ENCODE measurements at places on chromosomes 5 and 9.

GRCh38 chr9:134915046-134915985 lies 2.4 kb downstream of the FCN1 start:
- DNase-seq, result no peak

DNA sequence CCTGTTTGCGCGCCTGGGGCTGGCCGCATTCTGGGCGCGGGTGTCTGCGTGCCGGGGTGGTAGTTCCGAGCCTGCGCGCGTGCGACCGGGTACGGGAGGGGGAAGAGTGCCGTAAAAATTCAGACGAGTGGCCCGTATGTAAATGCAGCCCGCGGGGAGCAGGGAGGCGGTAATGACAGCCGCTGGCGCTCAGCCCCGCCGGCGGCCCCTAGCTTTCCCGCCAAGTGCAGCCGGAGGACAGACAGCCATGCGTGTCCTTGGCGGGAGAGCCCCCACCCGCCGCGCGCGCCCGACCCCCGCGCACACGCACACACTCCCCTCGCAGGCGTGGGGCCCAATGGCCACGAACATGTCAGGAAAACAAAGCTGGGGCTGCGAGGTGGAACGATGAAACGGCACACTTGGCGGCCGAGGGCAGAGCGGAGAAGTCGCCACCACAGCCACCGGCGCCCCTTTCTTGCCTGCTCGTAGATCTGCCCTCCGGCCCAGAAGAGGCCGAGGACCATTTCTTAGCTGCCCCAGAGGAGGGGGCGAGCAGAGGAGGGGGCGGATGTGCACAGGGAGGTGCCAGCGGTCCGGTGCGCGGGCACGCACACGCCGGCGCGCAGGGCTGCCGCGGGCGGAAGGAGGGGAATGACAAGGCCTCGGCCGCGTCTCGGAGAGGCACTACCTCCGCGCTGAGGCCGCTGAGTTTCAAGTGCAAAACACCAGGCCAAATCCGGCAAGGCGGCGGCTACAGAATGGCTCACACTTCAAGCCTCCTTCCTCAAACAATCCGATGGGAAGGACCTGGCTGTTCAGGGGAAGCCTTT lies 208.4 kb downstream of the MEF2C start:
- DNase-seq, result no peak

GRCh38 chr5:1510631-1511030 lies 13.1 kb downstream of the LPCAT1 start:
- DNase-seq, result peak; percentile 58

DNA sequence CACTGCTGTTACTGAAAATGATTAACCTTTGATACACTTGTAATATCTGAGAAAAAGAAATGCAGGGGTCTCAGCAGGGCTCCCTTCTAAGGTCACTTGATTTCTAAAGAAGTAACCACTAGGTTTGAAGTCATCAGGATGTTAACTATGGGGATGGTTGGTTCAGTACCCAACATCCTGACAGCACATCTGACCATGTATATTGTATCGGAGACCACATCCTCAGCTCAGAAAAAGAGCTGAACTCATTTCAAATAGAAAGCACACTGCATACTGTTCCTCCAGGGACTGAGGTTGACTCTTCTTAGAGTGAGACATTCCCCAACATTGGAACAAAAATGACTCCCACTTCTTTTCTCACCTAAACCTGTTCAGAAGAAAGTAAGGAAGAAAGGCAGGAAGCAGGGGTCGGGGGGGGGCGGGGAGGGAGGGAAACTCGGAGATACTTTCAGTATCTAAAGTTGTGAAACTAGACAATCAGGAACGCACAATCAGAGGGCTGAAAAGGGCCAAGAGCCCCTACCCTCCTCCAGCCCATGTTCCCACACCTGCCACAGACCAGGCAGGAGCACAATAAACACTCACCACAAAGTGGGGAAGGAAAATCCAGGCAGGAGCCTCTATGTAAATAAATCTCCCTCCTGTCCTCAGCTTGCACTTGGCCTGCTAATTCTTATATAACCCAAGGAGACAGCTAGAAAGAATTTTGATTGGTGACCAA lies 730 bp upstream of the GZMA start:
- no peak for DNase-seq

DNA sequence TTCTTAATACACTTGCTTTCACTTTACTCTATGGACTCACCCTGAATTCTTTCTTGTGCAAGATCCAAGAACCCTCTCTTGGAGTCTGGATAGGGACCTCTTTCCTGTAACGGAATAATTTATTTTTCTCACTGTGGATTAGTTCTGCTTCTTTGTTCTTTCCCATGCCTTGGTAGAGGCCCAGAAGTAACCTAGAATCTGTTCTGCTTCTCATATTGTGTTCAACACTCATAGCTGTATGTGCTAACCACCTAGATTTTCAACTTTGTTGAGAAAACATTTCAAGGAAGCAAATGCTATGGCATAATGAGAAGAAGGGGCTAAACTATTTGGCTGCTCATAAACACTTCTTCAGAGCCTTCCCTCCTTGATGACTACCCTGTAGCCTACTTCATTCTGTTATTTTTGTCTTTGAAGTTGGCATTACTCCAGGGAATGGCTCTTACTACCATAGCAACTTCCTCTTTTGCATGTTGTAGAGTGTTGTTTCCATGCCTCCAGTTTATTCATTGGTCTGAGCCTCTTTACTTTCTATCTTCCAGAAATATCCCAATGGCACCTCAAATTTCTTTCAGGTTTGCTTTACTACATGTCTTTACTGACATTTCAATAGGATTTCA lies 74.3 kb downstream of the KIAA0825 start:
- no peak for DNase-seq

DNA sequence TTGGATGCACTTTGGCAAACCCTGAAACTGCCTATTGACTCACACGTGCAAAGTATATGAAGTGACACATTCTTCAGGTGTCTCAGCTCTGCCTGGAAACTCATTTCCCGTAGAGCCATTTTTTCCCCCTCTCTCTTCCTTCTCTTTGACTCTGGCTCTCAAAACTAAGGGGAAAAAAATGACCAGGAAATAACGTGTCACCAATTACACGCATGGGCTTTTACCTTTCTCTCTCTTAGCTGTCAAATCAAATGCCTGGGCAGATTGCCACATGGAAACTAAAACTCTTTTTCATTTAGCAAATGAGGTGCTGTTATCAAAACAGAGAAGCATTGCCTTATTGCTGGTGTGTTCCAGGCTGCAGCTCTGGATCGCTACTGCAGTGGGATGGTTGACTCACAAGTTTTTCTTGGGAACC lies 18.3 kb upstream of the IFNK start:
- DNase-seq, result no peak

DNA sequence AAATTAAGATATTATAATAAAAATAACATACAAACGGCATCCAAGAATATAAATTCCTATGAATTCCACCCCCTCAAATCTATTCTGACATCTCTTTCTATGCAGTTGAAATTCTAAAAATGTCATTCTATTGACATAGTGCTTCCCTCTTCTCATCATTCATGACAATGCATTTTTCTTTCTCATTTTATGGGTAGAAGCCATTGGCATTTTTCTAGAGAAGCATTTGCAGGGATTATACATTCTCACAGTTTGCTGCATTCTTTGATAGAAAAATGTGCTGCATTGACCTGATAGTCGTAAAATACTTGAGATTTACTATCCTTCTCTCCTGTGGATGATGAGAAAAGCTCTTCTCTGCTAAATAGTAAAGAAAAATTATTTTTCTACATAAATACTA lies 760.9 kb upstream of the ACO1 start:
- no peak for DNase-seq

DNA sequence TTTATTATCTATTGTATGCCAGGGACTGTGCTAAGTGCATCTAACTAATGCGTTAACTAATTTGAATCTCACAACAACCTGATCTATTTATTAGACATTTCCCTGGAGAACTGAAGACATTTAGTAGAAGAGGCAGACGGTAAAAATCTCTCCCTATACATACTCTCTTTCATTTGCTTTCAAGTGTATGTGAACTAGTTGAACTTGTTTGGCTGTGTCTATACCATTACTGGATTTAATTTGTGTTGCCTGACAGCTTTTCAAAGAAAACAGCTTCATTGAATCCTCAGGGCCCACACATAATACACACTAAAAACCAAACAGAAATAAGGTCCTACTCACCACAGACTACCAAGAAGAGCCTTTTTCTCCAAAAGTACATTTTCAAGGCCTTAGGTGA lies 133.6 kb upstream of the NR3C1 start:
- no peak for DNase-seq

GRCh38 chr5:159564031-159564430 lies 233.7 kb upstream of the IL12B start:
- no peak for DNase-seq

- DNase-seq, result no peak
These were observed 60.1 kb downstream of the GADD45G start for GRCh38 chr9:89664896-89665329.

DNA sequence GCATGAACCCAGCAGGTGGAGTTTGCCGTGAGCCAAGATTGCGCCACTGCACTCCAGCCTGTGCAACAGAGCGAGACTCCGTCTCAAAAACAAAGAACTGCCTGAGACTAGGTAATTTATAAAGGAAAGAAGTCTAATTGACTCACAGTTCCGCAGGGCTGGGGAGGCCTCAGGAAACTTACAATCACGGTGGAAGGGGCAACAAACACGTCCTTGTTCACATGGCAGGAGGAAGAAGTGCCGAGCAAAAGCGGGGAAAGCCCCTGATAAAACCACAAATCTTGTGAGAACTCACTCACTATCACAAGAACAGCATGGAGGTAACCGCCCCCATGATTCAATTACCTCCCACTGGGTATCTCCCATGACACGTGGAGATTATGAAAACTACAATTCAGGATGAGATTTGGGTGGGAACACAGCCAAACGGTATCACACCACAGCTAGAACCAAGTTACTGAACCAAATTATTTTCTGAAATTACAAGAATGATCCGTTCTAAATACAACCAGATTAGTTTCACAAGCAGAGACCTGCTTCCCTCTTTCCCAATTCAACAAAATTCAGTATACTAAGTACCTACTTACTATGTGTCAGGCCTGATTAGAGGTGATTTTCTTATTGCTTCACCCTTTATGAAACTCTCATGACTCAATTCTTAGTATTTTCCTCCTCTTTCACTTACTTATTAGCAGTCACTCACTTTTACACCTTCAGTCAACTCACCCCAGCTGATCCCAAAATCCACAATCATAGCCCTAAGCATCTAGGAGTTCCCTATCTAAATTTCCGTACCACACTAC lies 8.4 kb downstream of the UBTD2 start:
- no peak for DNase-seq

GRCh38 chr5:24264547-24264946 lies 380.2 kb downstream of the CDH10 start:
- DNase-seq, result no peak

DNA sequence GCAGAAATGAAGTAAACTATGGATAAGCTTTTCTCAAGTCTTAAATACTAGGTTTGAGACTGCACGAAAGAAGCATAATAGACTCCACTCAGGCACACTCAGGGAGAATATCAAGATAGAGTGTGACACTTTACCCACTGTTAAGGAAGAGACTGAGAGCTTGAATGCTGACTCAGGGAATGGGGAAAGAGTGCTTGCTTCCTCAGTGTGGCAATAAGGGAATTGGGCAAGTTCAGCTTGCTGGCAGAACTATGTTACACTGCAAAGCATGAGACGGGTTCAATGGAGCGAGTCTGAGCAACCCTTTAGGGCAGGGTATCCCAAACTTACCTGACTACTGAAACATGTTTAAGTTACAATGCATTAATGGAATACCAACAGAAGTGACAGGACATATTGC lies 237.7 kb upstream of the MEF2C start:
- DNase-seq, result no peak

DNA sequence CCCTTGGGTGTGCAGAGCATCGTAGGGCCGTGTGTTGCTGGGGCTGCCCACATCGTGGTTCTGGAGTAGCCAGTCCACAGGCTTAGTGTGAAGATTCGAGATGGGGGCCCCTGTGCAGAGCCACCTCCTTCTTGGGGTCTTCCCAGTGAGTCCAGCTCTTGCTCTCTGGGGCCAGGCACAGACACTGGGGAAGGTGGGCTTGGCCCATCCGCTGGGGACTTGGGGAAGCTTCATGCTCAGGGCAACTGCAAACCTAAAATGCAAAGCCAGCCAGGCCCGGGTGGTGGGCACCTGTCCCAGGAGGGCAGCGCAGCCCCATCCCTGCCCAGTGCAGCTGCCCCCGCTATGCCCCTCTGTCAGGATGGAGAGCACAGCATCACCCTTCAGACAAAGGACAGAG lies 46.4 kb upstream of the LRRC14B start:
- no peak for DNase-seq

DNA sequence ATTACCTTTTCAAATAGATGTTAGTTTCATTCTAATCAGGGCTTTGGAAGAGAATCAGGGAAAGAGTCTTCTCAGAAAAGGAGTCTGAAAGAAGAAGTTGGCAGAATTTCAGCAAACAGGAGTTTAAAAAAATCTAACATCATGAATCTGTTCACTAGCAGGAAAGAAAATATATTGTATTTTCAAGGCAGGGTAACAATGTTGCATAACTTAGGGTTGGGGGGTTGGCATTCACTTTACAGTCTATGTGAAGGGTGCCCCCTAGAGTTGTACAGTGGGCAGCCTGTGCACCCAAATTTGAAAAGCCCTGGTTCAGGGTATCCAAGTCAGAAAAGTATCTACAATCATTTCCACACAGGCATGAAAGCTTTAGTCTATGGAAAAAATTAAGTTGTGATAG lies 348.4 kb upstream of the SLC30A5 start:
- DNase-seq, result no peak

- DNase-seq, result no peak
These were observed 11.7 kb upstream of the OR1J2 start for GRCh38 chr9:122498883-122499288.

Data from suprapubic skin (tissue), 4 donors.